ENCODE measurements at places on chromosomes 7 and 10.

DNA sequence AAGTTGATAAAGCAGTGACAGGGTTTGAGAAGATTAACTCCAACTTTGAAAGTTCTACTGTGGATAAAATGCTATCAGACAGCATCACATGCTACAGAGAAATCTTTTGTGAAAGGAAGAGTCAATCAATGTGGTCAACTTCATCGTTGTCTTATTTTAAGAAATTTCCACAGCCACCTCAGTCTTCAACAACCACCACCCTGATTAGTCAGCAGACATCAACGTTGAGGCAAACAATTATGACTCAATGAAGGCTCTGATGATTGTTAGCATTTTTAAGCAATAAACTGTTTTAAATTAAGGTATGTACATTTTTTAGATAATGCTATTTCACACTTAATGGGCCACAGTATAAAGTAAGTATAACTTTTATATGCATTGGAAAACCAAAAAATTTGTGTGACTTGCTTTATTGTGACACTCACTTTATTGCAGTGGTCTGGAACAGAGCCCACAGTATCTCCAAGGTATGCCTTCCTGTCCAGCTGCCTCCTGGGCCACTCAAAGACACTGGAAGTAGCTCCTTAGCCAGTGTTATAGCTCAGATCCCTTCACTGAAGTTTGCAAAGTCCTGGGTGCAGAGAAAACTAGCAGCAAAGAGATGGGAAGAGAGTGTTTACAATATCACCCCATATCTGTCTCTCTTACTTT lies 293.1 kb downstream of the ARHGAP12 start:
- no peak for DNase-seq

GRCh38 chr10:34113504-34114225 lies 701.4 kb downstream of the PARD3 start:
- no peak for DNase-seq

- DNase-seq, result no peak
These were observed 21.0 kb downstream of the ITPRIP start for GRCh38 chr10:104317269-104317710.

GRCh38 chr7:77415823-77416620 lies at the start of gene GSAP:
Gene GSAP (minus strand): TSS chr7:77416349. CDS start chr7:77416321, 28 bp downstream.
- DNase-seq, result no peak

- DNase-seq, result no peak
These were observed 75.2 kb downstream of the MYL10 start for GRCh38 chr7:101553771-101554445.

GRCh38 chr10:51700228-51700817 lies 928 bp upstream of the CSTF2T start:
- peak; percentile 1 for DNase-seq

DNA sequence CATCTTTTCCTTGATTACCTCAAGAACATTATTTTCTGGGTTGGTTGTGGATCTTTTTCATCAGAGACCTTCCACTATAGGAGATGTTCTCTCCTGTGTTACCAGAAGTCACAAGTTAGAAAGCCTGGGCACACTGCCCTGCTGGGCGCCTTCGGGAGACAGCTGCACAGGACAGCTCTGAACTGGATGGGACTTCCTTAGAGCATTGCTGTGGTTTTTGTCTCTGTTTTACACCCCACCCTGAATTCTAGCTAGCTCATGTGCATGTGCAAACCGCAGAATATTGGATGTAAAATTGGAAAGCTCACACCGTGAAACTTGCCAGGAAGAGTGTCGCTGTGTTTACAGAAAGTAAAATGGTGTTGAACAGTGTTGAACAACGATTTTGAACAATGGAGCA lies 54.4 kb upstream of the SEC61G start:
- no peak for DNase-seq

GRCh38 chr10:5014936-5015335 lies 11.3 kb upstream of the AKR1C2 start:
- DNase-seq, result no peak

GRCh38 chr7:127713758-127714157 lies 61.8 kb downstream of the SND1 start:
- no peak for DNase-seq

- DNase-seq, result no peak
These were observed 661.0 kb upstream of the TEX47 start for GRCh38 chr7:89456556-89456955.

DNA sequence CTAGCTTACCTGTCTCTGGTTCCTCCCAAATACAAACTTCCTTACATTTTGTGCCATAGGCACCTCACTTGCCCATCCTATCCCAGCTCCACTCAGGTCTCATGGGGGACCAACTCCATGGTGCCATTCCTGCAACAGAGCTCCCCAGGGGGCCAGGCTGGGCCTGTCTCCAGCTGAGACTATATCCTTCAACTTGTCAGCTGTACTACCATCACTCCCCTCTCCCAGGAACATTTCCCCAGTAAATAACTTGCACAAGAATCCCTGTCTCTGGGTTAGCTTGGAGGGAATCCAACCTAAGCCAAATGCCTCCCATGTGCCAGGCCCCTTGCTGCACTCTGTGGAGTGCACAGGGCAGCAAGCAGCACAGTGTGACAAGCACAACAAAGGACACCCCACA lies 33.2 kb downstream of the FRMPD2 start:
- no peak for DNase-seq

- no peak for DNase-seq
These were observed 72.3 kb upstream of the STEAP1B start for GRCh38 chr7:22572292-22572691.

DNA sequence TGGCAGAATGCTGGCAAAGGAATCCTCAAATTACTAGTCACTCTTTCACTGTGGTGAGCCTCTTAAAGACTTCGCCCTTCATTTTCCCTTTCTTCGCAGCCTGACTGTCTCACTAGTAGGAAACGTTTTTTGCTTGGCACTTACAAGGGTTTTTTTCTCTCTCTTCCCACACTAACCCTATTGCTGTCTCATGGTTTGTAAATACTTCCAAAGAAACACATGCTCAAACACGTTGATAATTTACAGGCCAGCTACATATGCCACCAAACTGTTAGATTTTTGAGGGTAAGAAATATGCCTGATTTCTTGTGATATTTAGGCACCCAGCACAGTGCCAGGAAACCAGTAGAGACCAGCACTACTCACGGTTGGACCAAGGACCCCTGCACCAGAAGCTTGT lies 248.3 kb upstream of the YAE1 start:
- DNase-seq, result no peak

DNA sequence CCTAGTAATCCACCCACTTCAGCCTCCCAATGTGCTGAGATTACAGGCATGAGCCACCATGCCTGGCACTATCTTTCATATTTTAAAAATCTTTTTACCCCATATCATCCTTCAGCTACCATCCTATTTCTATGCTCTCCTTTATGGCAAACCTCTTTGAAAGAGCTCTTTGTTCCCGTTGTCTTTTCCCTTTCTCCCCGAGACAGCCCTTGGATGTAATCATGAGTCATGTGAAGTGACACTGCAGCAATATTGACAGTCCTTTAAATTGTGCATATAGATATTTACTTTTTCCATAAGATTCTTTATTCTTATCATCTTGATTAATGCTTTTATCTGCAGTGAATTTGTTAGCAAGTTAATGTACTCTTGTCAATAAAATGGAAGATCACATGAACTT lies 286.6 kb downstream of the ANKRD7 start:
- DNase-seq, result no peak

DNA sequence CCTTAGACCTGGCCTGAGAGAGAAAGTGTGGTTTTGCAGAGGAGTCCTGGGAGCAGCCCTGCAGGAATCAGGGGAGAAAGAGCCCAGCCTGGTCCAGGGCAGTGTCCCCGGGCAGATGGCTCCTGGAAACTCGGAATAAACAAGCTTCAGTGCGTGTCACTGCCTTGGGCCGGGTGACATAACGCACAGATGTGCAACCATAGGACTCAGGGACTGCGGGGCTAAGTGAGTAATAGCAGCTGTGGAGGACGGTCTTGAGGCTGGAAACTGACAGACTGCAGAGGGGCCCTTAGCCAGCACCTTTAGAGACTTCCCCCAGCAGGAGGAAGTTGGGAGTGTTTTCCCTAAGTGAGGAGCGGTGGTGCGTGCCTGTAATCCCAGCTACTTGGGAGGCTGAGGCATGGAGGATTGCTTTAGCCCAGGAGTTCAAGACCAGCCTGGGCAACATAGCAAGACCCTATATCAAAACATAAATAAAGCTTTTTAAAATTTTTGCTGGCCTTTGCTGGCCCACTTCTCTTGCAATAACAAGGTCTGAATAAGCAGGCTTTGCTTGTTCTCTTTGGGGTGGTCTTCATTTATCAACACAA lies 5.3 kb upstream of the CLIP2 start:
- no peak for DNase-seq

DNA sequence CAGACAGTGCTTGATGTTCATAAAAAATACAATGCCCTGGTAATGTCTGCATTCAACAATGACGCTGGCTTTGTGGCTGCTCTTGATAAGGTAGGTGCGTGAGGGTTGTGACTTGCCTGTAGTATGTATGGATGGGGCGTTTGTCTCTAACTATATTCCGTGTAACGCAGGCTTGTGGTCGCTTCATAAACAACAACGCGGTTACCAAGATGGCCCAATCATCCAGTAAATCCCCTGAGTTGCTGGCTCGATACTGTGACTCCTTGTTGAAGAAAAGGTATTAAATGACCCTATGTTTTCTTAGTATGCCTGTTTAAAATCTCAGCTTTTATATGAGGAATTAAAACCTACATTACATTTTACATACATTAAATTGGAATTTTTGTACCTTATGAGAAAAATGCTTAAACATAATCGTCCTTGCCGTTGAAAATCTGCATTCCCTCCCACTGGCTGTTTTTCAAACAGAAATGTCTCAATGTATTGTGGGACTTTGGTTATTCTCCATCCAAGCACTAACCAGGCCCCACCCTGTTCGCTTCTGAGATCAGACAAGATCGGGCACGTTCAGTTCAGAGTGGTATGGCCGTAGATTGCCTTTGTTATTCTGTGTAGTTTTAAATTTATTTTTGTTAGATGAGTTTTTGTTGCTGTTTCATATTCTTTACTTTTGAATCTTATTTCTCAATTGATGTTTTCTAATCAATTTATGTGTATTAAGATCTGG lies 85.3 kb downstream of the CUL1 start:
- no peak for DNase-seq

DNA sequence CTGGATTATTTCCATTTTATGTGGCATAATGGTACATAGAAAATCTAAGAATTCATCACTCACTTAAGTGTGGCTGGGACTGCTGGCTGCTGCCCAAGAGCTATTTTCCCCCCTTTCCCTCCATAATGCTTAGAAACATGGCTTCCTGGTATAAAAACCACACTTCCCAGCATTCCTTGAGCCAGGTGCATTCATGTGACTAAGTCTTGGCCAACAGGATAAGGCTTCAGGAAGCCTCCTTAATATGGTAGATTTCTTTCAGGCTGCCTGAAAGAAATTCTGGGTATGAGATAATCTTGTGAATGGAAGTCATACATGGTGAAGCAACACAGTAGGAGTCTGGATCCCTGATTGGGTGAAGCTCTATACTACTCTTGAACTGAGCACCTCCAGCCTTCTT lies 178.0 kb downstream of the JAZF1 start:
- DNase-seq, result no peak

GRCh38 chr7:66429498-66430163 lies 199.1 kb upstream of the KCTD7 start:
- no peak for DNase-seq

DNA sequence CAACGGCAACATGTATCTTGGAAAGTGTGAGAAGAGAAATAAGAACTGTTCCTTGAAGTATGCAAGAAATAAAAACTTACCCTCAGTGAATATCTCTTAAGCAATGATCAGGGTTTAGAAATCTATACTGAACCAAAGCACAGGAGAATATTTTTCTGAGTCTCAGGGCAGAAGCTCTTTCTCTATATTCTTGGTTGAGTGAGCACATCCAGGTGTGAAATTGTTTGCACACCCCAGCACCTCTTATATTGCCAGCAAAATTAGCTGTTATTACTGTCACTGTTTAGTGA lies 8.4 kb downstream of the DLX6 start:
- no peak for DNase-seq

- DNase-seq, result peak; percentile 28
These were observed 122.5 kb upstream of the ANKRD1 start for GRCh38 chr10:91043173-91043910.

GRCh38 chr7:70698219-70698832 lies 433.6 kb upstream of the GALNT17 start:
- DNase-seq, result peak; percentile 68

DNA sequence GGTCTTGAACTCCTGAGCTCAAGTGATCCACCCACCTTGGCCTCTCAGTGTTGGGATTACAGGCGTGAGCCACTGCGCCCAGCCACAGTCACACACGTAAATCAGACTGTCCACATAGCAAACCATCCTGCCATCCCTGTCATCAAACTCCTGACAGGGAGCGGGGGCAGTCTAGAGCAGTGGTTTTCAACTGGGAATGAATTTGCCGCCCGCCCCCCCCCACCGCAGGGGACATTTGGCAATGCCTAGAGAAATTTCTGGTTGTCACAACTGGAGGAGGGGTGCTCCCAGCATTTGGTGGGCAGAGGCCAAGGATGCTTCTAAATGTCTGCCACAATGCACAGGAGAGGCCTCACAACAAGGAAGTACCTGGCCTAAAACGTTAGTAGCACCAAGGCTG lies 24.1 kb downstream of the CAMK2G start:
- no peak for DNase-seq

DNA sequence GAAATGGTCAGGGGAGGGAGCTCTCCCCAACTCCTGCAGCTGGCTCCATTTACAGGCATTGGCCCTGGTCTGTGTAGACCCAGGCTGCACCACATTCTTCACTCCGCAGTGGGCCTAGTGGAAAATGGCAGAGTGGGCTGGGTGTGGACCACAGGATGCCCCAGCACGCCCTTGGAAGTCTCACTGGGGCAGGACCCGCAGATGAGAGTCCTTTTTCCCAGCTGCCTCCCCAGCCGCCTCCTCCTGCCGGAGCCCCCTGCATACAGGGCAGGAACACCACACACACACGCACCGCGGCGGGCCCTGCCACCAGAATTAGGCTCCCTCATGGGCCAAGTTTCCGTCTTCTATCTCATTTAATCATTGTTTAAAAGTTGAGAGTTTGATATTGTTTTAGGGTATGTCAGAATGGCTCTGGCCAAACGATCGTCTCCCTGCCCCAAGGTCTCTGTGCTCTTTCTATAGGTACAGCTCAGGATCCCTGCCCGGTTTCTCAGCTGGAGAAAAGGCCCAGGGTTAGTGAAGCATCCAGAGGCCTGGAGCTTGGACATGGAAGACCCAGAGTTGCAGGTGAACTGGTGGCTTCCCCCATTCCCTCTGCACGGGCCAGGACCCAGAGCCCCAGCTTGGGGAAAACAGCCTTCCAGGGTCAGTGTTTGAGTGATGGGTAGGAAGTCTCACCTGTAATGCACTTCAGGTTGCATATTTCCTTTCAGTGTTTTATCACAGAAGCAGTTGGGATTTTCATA lies 42.0 kb downstream of the ZNF467 start:
- DNase-seq, result no peak

- no peak for DNase-seq
These were observed 64.6 kb downstream of the GSAP start for GRCh38 chr7:77351539-77352004.

Data from SK-N-DZ (cell line).